A172 (cell line): ENCODE measurements at places on chromosomes 6 and 20. TPM values are rescaled to one million over a fixed set of nuclear protein-coding genes. Genes with fewer than 3 reads are reported as not detected.

DNA sequence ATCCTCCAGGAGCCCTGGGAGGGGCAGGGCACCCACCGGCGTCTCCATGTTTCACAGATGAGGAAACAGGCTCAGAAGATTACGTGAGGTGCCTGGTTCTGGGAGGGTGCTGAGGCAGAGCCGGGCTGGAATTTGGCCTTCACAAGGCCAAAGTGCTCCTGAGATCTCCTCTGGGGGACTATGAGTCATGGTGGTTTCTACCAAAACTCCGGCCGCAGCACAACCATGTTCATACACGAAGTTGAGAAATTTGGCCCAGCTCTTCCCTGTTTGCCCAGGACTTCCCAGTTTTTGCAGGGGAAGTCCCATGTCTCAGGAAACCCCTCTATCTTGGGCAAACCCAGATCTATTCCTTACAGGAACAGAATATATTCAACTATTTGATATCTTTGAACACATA is 172.9 kb upstream of the CDYL start:
- peak; percentile 69 for DNase-seq

GRCh38 chr6:107704347-107705013 is 119.6 kb downstream of the SCML4 start:
- DNase-seq = peak; percentile 11

DNA sequence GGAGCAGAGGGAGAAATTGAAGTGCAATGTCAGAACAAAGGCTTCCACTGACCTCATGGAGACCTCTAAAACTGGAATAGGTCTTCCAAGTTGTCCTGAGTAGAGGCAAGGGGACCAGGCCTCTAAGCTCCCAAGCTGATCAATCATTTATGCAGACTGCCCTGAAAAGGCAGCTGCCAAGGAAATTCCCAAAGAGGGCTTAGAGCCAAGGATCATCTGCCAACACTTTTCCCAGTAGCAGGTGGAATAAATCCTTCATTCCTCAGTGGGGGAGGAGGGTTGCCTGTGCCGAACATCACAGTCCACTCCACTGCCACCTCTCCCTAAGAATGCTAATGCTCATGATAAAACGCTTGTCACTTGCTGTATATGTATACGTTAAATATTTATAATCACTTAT is 29.3 kb upstream of the RALY start:
- DNase-seq = no peak

DNA sequence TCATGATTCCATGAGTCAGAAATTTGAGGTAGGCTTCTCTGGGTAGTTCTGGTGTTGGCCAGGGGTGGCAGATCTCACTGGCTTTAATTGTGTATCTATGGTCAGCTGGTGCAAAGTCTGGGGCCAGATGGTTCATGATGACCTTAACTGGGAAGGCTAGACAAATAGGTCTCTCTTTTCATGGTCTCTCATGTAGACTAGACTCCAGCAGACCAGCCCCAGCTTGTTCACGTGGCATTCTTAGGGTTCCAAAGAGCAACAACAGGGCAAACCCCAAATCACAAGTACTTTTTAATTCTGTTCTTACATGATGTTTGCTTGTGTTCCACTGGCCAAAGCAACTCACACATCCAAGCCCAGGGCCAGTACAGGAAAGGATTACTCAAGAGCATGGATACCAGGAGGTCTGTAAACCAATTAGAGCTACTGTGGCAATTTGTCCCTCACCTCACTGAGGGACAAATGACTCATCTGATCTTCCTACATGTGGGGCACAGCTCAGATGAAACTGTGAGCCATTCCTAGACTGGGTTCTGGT is 79.5 kb upstream of the PBOV1 start:
- DNase-seq = no peak

- no peak for DNase-seq
Observed at GRCh38 chr20:57723816-57724215, 14.0 kb upstream of the PMEPA1 start.

The CYP24A1 gene
- total RNA-seq = 0.05 and 0.21 TPM in 2 replicates
